Left renal cortex interstitium (tissue), 4 donors: ENCODE measurements at places on chromosomes 4 and X. TPM values are rescaled to one million over a fixed set of nuclear protein-coding genes. Genes with fewer than 3 reads are reported as not detected.

The YY2 gene
- 2.8 TPM for polyA plus RNA-seq

The AKAP4 gene
- polyA plus RNA-seq, result not detected

The TMEM271 gene
- polyA plus RNA-seq, result 0.10 TPM

The ZDHHC15 gene
- 7.5 TPM for polyA plus RNA-seq

The FAM9B gene
- polyA plus RNA-seq, result 0.30 TPM

The EDA gene
- 6.2 TPM for polyA plus RNA-seq

The KIAA0232 gene
- polyA plus RNA-seq, result 36.5 TPM

The TCEAL3 gene
- 36.2 TPM for polyA plus RNA-seq

The CCNA2 gene
- 35.7 TPM for polyA plus RNA-seq

- no peak for DNase-seq
Measured at GRCh38 chrX:71604796-71605568, 13.3 kb downstream of the CXCR3 start.

DNA sequence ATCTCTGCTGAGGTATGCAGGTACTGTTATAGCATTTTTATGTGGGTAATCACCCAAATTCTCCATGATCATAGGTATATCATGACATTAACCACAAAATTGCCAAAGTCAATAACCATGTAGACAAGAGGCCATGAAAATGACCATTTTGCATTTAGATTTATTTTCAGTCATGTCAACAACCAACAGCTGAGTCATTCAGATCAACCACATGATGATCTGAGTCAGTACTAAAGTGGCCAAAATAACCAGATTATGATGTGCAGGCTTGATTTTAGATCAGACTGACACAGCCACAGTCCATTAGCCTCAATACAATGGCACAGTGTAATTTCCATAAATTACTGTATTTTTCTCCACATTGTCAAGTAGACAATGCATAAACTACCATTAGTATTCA lies 240.5 kb downstream of the GRIA3 start:
- DNase-seq, result no peak

DNA sequence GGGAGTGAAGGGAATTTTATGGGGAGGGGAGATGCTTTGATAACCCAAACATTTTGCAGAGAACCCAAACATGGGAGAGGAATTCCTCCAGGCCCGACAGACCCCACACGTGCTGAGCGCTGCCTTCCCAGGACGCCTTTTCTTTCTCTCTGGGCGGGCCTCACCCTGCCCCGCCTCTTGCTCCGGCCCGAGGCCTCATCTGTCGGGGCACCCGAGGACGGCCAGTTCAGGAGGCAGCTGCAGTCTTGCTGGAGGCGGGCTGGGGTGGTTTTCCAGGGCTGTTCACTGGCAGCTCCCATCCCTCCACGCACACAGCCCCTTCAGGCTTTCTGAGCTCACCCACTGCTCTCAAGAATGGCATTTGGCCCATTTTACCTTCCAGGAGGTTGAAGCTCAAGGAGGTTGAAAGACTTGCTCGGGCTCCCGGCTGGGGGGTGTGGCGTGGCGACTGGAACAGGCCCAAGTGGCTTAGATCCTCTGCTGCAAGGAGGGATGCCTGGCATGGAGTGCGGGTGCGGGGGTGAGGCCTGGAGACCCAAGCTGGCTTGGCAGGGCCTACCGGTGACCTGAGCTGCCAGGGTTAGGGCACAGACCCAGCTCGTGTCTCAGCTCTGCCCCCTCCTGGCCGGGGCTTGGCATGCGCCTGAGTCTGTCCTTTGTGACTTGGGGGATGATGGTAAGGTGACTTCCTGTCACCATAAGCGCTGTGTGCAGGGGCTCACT lies 99.2 kb downstream of the PSAPL1 start:
- DNase-seq, result no peak

- no peak for DNase-seq
Measured at GRCh38 chr4:37054531-37055077, 189.9 kb upstream of the NWD2 start.

DNA sequence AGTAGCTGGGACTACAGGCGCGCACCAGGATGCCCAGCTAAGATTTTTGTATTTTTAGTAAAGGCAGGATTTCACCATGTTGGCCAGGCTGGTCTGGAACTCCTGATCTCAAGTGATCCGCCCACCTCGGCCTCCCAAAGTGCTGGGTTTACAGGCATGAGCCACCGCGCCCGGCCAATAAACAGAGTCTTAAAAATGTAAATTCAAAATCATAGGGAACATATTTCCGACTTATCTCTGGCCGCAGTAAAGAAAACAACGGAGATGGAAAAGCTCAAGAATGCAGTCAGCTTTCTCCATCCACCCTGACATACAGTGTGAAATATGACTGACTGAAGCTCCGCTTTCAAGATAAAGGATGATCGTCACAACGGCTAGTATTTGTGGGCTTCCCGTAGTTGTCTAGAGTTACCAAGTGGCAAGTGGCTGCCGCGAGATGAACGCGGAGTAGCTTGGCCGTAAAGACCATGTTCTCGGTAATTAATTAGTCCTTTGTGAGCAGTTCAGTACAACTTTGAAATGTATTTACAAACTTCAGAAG lies 495.1 kb upstream of the FAT1 start:
- DNase-seq, result no peak

DNA sequence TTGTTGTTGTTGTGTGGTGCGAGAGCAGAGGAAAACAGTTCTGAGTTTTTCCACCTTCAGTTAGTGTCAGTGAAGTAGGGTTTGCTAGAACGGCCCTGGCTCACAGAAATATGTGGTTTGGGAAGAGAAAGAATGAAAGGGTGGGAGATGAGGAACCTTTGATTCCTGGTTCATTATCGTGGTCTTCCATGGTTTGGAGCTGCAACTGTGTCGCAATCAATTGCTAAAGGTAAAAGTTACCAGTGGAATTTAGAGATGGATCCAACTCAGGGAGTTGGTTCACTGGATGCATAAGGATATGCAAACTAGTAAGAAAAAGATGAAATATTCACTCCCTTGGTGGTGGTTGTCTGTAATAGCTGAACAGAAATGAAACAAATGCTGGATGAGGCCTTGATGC lies 35.6 kb upstream of the GPR34 start:
- no peak for DNase-seq

DNA sequence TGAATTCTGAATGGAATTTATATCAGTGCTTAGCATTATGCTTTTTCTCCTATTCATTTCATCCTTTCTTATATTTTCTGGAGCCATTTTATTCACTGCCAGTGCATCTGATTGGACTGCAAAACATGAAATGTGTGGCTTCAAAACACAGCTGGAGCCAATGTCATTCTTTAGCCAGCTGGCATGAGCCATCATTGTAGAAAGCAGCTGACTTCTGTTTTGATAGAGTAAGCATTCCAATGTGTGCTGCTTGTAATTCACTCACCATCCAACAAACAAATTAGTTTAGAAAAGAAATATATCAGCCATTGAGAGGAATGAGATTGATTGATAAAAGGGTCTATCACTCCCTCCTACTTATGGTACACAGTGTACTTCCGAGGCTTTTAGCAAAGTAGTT lies 2616.0 kb downstream of the ARAP2 start:
- no peak for DNase-seq

GRCh38 chrX:121093011-121093410 lies 45.6 kb downstream of the GLUD2 start:
- DNase-seq, result no peak

GRCh38 chrX:66408507-66408906 lies 230.4 kb downstream of the EDA2R start:
- no peak for DNase-seq

- no peak for DNase-seq
Measured at GRCh38 chr4:3121110-3121509, 46.6 kb downstream of the HTT start.

GRCh38 chr4:165439981-165440380 lies 61.2 kb downstream of the CPE start:
- DNase-seq, result no peak

DNA sequence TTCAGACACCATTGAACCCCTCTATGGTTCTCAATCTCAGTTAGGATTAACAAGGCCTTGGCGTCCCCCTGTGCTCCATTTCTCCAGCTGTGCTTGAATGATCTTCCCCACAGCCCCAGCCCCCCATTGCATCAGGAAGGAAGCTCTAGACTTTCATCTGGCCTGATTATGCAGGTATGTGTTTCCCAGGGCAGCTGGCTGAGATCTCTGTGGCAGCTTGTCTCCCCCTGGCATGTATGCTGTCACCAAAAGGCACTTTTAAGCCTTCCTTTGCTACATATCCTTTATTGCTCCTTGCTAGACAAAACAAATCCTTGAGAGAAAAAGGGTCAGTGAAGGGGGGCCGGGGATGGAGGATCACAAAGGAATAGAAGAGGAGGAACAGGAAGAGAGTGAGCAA lies 1056.0 kb upstream of the SLIT2 start:
- no peak for DNase-seq

- peak; percentile 14 for DNase-seq
Measured at GRCh38 chr4:90718931-90719330, 591.7 kb downstream of the CCSER1 start.

- DNase-seq, result no peak
Measured at GRCh38 chr4:55367084-55367722, 21.2 kb downstream of the SRD5A3 start.
